Fibroblast of skin of abdomen (primary cell): ENCODE measurements at places on chromosomes 12 and 14.
A peak's percentile ranks its signal among the peaks of the same experiment; 100 is the strongest.

DNA sequence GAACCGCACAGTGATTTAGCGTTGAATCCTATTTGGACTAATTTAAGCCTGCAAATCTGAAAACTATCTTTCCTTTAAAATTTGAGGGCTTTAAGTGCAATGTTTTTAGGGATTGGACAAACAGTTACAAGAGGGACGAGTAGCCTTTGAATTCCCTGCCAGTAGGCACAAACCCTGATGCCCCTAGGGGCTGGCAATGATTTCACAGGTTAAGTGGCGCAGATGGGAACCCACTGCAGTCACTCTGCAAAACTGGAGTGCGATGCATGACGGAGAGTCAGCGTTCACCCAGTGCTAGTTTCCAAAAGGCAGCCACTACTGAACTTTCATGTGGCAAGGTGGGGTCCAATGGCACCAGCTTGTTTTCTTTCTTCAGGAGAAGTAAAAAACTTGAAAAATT lies 99.4 kb upstream of the FRMD6 start:
- no peak for DNase-seq

- no peak for DNase-seq
Measured at GRCh38 chr12:11727133-11727664, 77.7 kb downstream of the ETV6 start.

DNA sequence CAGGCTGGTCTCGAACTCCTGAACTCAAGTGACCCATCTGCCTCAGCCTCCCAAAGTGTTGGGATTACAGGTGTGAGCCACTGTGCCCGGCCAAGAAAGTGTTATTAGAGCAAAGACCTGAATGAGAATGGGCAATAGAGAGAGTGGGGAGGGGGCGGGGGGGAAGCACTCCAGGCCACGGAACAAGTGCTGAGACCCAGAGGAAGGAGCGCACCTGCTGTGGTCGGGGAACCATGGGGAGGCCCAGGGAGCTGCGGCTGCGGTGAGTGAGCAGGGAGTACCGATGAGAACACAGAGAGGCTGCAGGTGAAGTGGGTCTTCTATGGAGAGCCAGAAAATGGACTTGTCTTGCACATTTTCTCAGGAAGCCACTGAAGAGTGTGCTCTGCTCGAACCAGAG lies 10.8 kb downstream of the SMIM41 start:
- no peak for DNase-seq

DNA sequence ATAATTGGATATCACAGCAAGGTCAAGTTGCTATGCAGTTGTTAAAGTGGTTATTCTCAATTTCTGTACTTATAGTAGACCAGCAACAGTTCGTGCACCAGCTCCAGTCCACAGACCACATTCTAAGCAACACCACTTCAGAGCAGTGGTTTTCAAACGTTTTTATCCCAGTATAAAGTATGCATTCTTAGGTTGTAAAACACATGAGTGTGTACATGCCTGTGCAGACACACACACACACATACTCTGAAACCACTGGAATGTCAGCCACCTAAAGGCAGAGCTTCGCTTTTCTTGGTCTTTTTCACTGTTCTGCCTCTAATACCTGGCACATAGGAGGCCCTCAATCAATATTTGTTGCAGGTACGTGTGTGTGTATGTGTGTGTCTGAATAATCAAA lies 22.2 kb upstream of the C12orf71 start:
- peak; percentile 75 for DNase-seq

GRCh38 chr12:93247313-93247991 lies 130.3 kb upstream of the NUDT4 start:
- peak; percentile 23 for DNase-seq
